Psoas muscle (tissue), 8 donors: ENCODE measurements at places on chromosomes 4 and X. TPM values are rescaled to one million over a fixed set of nuclear protein-coding genes. Genes with fewer than 3 reads are reported as not detected.

Gene CXCL11
- total RNA-seq = not detected

Gene PCDH10
- total RNA-seq = not detected

Gene USP17L5
- total RNA-seq = not detected

Gene CNOT6L
- 19.2 TPM for total RNA-seq

Gene NEXMIF
- 0.13 TPM for total RNA-seq

Gene ASB9
- total RNA-seq = 0.46 TPM

Gene TMEM156
- 0.15 TPM for total RNA-seq

Gene NRK
- total RNA-seq = 1.8 TPM

Gene ZNF732
- total RNA-seq = not detected

Gene ADRA2C
- 5.0 TPM for total RNA-seq

Gene FAT4
- 1.6 TPM for total RNA-seq

Gene CXCL5
- 0.08 TPM for total RNA-seq

Gene ARSD
- 2.4 TPM for total RNA-seq

Gene PWWP3B
- 3.4 TPM for total RNA-seq

Gene DCLK2
- total RNA-seq = 0.71 TPM

Gene RPGR
- total RNA-seq = 19.7 TPM

Gene MAOA
- 40.0 TPM for total RNA-seq

Gene F11
- total RNA-seq = not detected

Gene GAB3
- 1.0 TPM for total RNA-seq

Gene CXorf49
- not detected for total RNA-seq

Gene SOX3
- not detected for total RNA-seq

Gene PPEF1
- total RNA-seq = 0.38 TPM

Gene CT45A8
- total RNA-seq = not detected

Gene GAGE1
- not detected for total RNA-seq

Gene C1QTNF7
- total RNA-seq = 0.29 TPM

Gene FGF16
- 0.13 TPM for total RNA-seq

Gene SYNPO2
- total RNA-seq = 1,548 TPM

Gene FRMD7
- not detected for total RNA-seq

Gene CHRDL1
- 2.2 TPM for total RNA-seq

Gene MCF2
- total RNA-seq = not detected

Gene NEIL3
- 0.13 TPM for total RNA-seq

Gene ANKRD50
- 7.0 TPM for total RNA-seq

Gene GAGE12J
- total RNA-seq = not detected

Gene SPANXN3
- total RNA-seq = not detected
